ENCODE measurements at places on chromosomes 3 and 15. TPM values are rescaled to one million over a fixed set of nuclear protein-coding genes. Genes with fewer than 3 reads are reported as not detected.

DNA sequence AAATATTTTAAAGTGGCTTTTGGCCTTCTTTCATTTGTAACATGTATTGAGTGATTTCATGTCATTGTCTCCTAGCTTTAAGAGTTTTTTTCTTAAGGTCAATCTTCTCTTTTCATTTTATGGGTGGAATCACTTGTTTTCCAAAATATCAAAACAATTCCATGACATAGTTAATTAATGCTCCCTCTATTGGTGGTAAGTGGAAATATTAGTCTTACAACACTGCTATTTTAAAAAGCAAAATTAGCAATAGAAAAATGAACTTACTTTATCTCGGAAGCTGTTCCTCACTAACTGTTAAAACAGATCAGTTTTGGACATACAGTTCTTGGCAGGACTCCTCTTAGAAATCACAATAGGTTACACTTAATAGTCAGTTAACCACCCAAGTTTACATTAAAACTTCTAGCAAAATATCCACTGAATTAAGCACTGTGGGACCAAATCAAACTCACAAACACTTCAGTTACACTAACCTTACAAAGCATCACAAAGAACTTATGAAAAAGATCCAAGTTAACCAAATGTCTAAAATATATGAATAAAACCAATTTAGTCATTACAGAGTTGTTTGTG is 42.4 kb downstream of the TIGIT start:
- no peak overlapping the region for H3K27ac ChIP-seq
- H3K27me3 ChIP-seq = no peaks in the 10 kb centered on the region
- H3K36me3 ChIP-seq = 0 out of 2 replicates have a peak, but pooled peaks cover 2% of the 10 kb centered on the region
- H3K4me1 ChIP-seq = no peaks in the 10 kb centered on the region
- no peak for DNase-seq

DNA sequence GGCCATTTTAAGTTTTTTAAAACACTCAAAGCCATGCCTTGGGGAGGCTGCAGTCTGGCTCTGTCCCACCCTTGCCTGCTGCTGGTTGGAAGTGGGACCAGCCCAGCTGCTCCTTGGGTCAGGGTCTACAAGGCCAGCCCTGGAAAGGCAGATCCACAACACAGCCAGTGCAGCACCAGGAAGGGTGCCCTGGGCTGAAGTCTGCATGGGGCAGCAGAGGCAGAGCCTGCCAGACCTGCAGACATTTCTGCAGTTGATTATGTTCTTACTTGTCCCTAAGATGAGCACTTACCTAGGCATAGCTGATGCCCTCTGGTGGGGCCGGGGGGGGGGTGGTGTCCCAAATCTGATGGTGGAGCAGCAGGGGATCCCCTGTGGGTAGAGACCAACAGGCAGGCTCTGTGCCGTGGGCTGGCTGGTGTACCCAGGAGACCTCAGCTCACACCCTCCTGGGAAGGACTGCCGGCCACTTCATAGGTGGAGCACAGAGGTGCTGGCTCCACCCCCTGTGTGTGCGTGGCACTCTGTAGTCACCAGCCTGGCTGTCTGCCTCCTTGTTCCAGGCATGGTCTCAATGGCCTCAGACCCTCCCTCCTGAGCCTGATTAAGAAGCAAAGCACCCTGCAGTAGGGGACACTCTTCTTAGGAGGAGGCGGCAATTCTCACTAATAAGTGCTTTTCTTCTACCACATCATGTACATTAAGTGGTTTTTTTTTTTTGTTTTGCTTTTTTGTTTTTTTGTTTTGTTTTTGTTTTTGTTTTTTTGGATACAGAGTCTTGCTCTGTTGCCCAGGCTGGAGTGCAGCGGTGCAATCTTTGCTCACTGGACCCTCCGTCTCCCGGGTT is 97.4 kb upstream of the KLF13 start:
- no peaks in the 10 kb centered on the region for H3K4me1 ChIP-seq
- H3K27ac ChIP-seq = no peak overlapping the region
- H3K4me3 ChIP-seq = no peak overlapping the region
- no peaks in the 10 kb centered on the region for H3K27me3 ChIP-seq
- DNase-seq = peak; percentile 80

GRCh38 chr15:75644376-75644775 is 3.3 kb upstream of the SNX33 start:
- DNase-seq = no peak
- peaks cover 6% of the 10 kb centered on the region for H3K36me3 ChIP-seq
- peaks cover 4% of the 10 kb centered on the region for H3K27me3 ChIP-seq
- H3K27ac ChIP-seq = no peak overlapping the region
- no peaks in the 10 kb centered on the region for H3K4me1 ChIP-seq

GRCh38 chr3:124833710-124834332 is 53.3 kb downstream of the ITGB5 start:
- no peak overlapping the region for H3K4me3 ChIP-seq
- H3K36me3 ChIP-seq = peaks cover 48% of the 10 kb centered on the region
- DNase-seq = no peak

DNA sequence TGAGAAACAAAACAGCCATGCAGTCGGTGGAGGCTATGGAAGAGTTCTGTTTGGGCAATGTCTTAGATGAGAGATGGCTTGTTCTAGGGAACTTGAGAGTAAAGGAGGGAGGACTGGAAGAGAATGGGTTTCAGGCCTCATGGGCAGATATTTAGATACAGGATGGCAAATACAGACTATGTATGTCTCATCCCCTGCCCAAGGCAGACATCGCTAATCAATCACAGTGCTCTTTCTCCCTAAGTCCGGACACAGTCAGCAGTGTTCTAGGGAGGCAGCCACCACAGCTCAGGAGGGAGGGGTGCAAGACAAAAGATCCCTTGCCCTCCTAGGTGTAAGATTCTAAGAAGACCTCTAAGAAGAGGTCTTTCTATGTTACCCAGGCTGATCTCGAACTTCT is 159.3 kb upstream of the TLE3 start:
- no peaks in the 10 kb centered on the region for H3K36me3 ChIP-seq
- no peak for DNase-seq
- peaks cover 4% of the 10 kb centered on the region for H3K4me1 ChIP-seq
- H3K27me3 ChIP-seq = no peaks in the 10 kb centered on the region

- no peaks in the 10 kb centered on the region for H3K4me1 ChIP-seq
- H3K27me3 ChIP-seq = no peaks in the 10 kb centered on the region
- H3K4me3 ChIP-seq = no peak overlapping the region
- DNase-seq = no peak
- H3K27ac ChIP-seq = no peak overlapping the region
- no peaks in the 10 kb centered on the region for H3K36me3 ChIP-seq
Observed at GRCh38 chr15:76366714-76367113, 30.1 kb downstream of the ISL2 start.

UBE2Q2 gene
- 31.8 TPM for total RNA-seq

PLCB2 gene
- 7.4 TPM for total RNA-seq

RHCG gene
- 0.31 TPM for total RNA-seq

PLXND1 gene
- 50.9 TPM for total RNA-seq

CORO2B gene
- total RNA-seq = 3.2 TPM

All from H9 (cell line).